ENCODE measurements at places on chromosomes 16 and 17.

DNA sequence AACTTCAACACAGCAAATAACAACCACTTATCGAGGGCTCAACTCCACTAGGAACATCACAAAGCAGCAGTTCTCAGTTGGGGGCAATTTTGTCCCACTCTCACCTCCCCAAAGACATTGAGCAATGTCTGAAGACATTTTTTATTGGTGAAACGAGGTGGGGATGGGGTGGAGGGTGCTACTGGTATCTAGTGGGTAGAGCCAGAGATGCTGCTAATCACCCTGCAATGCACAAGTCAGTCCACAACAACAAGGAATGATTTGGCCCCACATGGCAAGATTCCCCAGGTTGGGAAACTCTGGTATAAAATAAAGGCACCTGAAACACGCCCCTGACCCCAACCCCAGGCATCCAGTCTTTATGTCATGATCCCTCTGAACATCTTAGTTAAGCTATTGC lies 33.3 kb downstream of the TLE7 start:
- DNase-seq = no peak

DNA sequence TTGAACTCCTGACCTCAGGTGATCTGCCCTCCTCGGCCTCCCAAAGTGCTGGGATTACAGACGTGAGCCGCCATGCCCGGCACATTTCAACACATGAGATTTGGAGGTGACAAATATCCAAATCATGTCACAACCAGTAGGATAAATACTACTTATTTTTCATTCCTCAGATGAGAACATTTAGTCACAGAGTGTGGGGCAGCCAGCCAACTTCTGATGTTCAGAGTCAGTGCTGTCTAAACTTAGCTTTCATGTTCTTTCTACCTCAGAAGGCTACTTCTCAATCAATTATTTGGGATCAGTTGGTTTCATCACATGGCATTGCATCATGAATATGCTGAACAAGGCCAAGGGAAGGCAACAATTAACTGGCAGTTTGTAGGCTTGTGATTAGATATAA lies 134.5 kb downstream of the CDH13 start:
- DNase-seq = no peak

GRCh38 chr16:51888534-51888933 lies 658.4 kb downstream of the TOX3 start:
- DNase-seq = no peak

DNA sequence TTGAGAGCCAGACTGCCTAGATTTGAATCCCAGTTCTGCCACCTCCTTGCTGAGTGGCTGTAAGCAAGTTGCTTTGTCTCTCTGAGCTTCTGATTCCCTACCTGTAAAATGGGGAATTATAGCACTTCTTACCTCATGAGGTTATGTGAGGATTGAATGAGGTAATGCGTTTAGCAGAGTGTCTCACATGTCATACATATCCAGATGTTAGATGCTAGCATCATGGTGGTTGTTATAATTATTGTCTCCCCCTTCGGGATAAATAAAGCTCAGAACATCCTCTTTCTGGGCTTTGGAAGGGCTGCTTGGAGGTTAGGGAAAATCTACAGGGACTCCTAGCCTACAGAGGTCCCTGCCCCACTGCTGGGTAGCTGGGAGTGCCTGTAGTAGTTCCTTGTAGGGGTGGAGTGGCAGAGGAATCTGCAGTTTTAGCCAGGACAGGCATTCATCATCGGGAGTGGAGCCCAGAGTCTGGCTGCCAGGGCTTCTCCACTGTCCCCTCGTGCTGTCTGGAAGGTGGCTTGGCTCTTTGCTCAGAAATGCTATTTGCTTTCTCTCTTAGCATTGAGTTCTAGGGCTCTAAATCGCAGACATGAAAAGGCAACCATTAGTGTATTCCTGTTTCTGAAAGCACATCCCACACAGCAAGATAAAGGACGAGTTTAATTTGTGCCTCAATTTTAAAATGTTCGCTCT lies 137.9 kb upstream of the CACNG3 start:
- no peak for DNase-seq

DNA sequence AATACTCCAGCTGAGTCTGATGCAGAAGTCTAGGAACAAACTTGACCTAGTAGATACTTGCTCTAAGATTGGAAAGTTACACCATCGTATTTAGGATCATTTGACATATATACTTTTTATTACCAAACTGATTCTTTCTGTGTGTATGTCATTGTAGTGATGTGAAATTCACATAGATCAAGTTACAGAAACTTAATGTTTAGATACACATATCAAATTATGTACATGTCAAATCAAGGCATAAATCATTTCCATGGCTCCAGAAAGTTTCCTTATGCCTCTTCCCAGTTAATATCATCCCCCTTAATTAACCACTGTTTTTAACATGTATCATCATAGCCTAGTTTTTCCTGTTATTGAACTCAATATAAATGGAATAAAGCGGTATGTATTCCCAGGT lies 292.0 kb upstream of the CDH11 start:
- DNase-seq = no peak

- DNase-seq = no peak
These were observed 12.4 kb downstream of the USP10 start for GRCh38 chr16:84712138-84712671.

GRCh38 chr17:73340093-73340596 lies 28.3 kb upstream of the CDC42EP4 start:
- no peak for DNase-seq

GRCh38 chr17:52233176-52233575 lies 74.7 kb upstream of the CA10 start:
- no peak for DNase-seq

DNA sequence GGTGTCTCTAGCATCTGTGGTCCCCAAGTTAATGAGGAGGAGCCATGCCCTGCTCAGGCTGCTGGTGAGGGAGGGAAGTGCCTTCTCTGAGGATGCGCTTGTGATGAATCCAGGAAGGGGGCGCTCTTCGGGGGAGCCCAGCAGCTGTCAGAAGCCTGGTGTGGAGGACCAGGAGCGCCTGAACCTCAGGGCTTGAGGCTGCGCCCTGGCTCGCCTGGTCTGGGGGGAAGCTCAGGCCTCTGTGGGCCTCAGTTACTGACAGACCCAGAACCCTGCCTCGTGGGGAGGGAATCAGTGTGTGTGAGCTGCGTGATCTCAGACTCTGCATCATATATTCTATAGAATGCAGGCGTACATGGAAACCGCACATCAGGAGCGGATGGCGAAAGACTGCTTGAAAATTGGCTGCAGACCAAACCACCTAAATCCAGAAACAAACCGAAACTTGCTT lies 126.1 kb downstream of the SEC14L1 start:
- no peak for DNase-seq

DNA sequence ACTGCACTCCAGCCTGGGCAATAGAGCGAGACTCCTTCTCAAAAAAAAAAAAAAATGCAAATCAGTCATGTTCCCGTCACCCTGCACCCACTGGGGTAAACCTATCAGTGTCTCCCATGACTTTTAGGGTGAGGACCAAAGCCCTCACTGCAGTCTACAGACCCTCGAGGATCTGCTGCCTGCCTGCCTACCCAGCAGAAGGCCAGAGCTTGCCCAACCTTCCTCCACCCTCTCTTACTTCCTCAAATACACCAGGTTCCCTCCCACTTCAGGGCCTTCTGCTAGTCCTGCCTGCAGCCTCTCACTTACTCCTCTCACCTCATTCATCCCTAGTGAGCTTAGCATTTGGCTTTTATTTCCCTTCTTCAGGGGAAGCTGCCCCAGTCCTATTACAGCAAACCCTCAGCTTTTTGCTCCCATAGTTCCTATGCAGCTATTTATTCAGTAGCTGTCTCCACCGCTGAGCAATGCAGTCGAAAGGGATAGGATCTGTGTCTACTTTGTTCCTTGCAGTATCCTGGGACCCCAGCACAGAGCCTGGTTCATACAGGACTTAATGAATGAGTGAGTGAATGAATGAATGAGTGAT lies 17.8 kb upstream of the TOB1 start:
- no peak for DNase-seq

DNA sequence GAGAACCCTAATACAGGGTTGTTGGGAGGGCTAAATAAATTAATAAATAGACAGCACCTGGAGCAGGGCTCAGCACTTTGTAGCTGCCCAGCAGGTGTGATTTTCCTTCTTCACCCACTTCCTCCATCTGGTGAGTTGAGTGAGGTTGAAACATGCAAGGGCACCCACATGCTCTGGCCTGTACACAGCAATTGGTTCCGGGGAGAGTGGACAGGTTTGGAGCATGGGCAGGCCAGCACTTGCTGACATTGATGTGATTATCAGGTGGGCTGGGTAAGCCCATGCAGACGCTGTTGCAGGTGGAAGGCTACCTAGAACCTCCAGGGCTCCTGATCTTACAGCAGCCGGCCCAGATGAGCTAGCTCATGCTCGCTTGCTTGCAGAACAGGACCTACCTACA lies 1.3 kb upstream of the MRTFB start:
- no peak for DNase-seq

All from NCI-H1048 (cell line).